ENCODE measurements at places on chromosomes 16 and 17.

GRCh38 chr16:16150117-16150877 is 73.0 kb downstream of the ABCC6 start:
- no peak for DNase-seq

DNA sequence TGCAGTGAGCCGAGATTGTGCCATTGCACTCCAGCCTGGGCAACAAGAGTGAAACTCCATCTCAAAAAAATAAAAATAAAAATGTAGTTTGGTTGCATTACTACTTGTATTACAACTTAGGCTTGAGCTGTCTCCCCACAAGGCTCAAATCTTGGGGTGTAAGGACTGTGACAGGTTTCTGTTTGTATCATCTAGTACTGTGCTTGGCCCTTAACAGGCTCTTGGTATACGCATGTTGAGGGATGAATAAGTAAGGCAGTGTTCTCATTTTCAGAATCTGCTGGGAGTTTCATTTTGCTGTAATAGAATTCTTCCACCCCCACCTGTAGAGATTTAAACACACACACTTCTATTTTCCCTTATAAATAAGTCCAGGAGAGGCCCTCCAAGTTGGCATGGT is 289.4 kb upstream of the EEF2KMT start:
- DNase-seq, result no peak

- peak; percentile 91 for DNase-seq
These were observed at the start of gene WSB1 for GRCh38 chr17:27293898-27294688. TSS of gene WSB1 (plus strand) at chr17:27294114. CDS start at chr17:27294396, 282 bp downstream.

- no peak for DNase-seq
These were observed 39.2 kb downstream of the BRD7 start for GRCh38 chr16:50329446-50330189.

Measured in stimulated activated CD4-positive, alpha-beta T cell treated with anti-CD3 and anti-CD28 coated beads, Interleukin-12 subunit alpha, Interleukin-12 subunit beta, amount 100 ng/mL, for 4 hours (primary cell).